HT1080 (cell line): ENCODE measurements at places on chromosomes 6 and 20. TPM values are rescaled to one million over a fixed set of nuclear protein-coding genes. Genes with fewer than 3 reads are reported as not detected.

NR2E1 gene
- total RNA-seq, result not detected in 2 replicates

RBPJL gene
- not detected in 2 replicates for total RNA-seq

EMILIN3 gene
- not detected in 2 replicates for total RNA-seq

CLPSL2 gene
- total RNA-seq, result not detected in 2 replicates

CHD6 gene
- total RNA-seq, result 8.6 and 9.4 TPM in 2 replicates

MDFI gene
- total RNA-seq, result 40.3 and 45.8 TPM in 2 replicates

RHAG gene
- 0.05 TPM in 1 of 2 replicates, not detected in the other for total RNA-seq

CD93 gene
- 0.03 and 0.20 TPM in 2 replicates for total RNA-seq

SSTR4 gene
- total RNA-seq, result not detected in 2 replicates

XPO5 gene
- total RNA-seq, result 38.9 and 70.7 TPM in 2 replicates

DEFB129 gene
- total RNA-seq, result not detected in 2 replicates

ULBP2 gene
- 11.6 and 12.2 TPM in 2 replicates for total RNA-seq

TMEM170B gene
- 1.1 and 1.2 TPM in 2 replicates for total RNA-seq

PYGB gene
- total RNA-seq, result 113 and 121 TPM in 2 replicates

C6orf52 gene
- 1.9 and 2.9 TPM in 2 replicates for total RNA-seq

ZBTB46 gene
- total RNA-seq, result 0.19 and 0.20 TPM in 2 replicates
